Gastroesophageal sphincter (tissue), 4 donors: ENCODE measurements at places on chromosomes 2 and 18. TPM values are rescaled to one million over a fixed set of nuclear protein-coding genes. Genes with fewer than 3 reads are reported as not detected.

DNA sequence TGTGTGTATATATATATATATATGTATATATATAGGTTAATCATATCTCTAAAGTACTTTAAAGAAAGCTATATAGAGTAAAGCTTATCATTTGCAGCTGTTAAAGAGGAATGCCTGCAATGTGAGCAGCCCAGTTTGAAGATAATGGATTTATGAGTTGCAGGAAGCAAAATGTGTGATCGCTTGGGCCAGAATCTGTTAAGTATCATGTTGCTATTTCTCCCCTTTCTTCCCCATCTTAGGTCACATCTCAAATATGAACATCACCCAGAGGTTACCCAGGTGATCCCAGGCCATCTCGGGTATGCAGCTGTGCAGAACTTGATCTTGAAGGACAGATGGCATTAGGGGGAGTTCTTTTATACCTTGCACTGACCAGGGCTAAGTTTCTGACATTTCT is 316.5 kb downstream of the MTX2 start:
- ATAC-seq: no peak

The DYNAP gene
- total RNA-seq: not detected

DNA sequence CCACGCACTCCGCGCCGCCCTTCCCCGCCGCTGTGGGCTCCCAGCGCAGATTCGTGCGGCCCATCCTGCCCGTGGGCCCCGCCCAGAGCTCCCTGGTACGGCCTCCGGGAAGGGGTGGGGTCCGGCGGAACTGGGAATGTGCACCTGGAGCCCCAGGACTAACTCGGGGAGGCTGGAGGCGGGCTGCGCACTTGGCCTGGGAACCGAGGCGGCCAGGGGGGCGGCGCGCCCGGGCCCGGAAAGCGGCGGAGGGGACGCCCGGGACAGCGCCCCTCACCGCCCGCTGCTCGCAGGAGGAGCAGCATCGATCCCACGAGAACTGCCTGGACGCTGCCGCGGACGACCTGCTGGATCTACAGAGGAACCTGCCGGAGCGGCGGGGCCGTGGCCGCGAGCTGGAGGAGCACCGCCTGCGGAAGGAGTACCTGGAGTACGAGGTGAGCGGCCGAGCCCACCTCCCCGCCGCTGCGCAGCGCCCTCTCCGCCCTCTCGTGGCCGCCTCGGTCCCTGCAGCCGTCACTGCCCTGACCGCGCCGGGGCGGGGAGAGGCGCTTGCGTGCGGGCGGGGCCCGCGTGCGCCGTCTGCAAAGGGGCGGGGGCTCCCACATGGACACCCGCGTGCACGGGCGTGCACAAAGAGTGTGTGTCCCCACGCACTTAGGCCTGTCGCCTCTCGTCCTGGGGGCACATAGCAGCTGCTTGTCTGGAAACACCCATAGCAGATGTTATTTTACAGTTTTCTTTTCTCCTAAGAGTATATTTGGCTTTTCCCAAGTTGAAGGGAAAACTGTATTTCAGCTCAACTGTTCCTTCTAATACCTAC is 25.2 kb downstream of the PSD4 start:
- peak; percentile 90 for ATAC-seq

DNA sequence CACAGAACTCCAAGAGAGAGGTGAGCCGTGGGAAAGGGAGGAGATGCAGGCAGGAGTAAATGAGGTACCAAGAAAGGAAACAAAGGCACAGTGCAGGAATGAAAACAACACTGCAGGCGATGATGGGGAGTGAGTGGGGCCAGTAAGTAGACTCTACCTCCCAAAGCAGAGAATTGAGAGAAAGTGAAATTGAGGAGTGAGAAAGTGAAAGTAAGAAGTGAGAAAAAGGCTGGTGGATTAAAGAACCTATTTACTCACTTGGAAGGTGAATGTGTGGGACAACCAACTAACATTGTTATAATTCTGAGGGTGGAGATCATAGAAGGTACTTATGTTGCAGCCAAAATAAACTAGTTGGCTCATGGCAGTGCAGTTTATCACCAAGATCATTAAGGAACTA is 193.1 kb upstream of the TMEM200C start:
- no peak for ATAC-seq

DNA sequence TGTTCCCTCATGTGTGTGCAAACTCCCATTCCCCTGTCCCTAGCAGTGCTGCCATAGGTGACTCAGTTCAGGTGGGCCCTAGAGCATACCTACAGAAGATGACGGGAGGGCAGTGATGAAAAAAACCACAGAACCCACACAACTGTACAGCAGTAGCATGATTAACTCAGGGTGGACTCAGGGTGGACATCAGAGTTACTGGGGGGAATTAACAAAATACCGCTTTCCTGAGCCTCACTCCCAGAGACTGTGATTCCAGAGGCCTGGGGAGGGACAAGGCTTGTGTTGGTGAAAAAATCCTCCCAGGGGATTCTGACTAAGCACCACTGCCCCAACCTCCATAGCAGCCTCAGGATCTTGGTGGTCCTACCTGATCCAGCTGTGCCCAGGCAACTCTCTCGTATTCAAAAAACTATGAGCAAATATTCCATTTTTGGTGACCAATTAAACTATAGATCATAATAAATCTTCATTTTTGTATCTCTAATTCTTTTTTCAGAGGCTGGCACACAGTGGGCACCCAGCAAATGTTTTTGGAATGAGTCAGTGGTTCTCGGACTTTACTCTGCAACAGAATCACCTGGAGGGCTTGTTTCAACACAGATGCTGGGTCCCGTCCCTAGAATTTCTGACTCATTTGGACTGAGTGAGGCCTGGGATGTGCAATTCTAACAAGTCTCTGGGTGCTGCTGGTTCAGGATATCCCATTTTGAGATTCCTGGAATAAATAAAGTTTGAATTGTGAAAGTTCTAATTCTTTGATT is 84.1 kb upstream of the NABP1 start:
- no peak for ATAC-seq

The GRB14 gene
- total RNA-seq: 0.94 TPM

The ALPI gene
- total RNA-seq: not detected

DNA sequence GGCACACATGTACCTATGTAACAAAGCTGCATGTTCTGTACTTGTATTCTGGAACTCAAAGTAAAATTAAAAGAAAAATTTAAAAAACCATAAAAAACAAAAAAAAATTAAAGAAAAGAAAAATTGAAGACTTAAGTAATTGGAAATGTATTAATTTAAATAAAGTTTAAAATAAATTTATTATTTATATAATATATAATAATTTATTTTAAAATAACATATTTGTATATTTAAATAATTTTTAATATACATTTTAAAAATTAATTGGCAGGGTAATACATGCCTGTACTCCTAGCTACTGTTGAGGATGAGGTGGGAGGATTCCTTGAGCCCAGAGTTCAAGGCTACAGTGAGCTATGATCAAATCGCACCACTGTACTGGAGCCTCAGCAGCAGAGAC is 1830.6 kb upstream of the CELF4 start:
- no peak for ATAC-seq

- ATAC-seq: no peak
These were observed 614.0 kb downstream of the SLC4A3 start for GRCh38 chr2:220241423-220241822.

The PLEK gene
- total RNA-seq: 33.0 TPM

DNA sequence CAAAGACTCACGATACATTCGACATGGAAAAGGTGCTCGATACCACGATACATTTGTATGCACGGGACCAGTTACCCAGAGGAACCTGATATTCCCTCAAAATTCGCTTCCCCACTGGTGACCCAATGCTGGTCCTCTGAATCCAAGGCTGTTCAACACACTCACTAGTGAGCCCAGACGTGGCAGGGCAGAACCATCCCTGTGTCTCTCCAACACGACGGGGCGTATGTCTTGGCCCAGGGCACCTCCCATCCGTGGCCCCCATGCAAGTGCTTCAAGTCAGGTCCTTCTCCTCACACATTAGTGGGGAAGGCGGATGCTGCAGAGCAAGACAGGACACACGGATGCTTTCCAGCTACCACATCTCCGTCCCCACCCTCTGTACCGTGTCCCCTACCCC is 6.1 kb downstream of the CRACDL start:
- no peak for ATAC-seq

The KCNJ3 gene
- total RNA-seq: 0.94 TPM

- ATAC-seq: no peak
These were observed 335.8 kb downstream of the RAD51AP2 start for GRCh38 chr2:17182399-17182798.

The CHRND gene
- total RNA-seq: not detected

The CPS1 gene
- 1.9 TPM for total RNA-seq

DNA sequence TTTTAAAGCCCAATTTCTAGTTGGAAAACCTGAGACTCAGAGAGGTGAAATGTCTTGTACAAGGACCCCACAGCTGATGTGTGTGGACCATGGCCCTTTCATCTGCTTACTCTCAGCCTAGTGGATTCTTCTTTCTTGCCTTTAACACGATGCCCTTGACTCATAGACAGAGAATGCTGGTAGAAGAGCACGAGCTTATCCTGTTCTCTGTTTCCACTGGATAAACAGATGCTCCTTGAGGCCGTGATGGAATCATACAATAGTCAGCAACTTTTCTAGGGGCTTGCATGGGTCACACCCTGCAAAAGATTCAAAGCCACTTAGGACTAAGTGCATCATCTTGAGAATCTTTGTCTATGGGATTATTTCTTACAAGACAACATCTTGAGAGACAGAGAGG is 50.9 kb downstream of the MYCN start:
- no peak for ATAC-seq

DNA sequence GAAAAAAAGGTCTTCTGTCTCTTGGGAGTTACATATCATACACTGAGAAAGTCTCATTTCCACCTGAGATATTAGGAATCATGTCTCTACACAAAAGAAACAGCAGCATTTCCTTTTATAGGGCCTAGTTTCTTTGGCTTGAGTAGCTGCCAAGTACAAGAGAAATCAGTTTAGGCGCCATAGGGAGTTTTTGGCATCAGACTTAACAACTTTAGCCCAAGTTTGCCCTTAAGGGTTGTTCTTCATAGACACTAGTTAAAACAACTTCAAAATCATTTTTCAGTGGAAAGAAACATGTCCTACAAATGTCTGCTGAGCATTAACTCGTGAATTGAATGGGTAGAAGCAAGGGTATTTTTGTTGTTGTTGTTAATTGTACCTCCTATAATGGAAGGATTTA is 587.0 kb upstream of the DSEL start:
- ATAC-seq: no peak

The NCKAP5 gene
- 0.16 TPM for total RNA-seq

GRCh38 chr18:75489493-75490190 is 62.1 kb upstream of the SMIM21 start:
- no peak for ATAC-seq

DNA sequence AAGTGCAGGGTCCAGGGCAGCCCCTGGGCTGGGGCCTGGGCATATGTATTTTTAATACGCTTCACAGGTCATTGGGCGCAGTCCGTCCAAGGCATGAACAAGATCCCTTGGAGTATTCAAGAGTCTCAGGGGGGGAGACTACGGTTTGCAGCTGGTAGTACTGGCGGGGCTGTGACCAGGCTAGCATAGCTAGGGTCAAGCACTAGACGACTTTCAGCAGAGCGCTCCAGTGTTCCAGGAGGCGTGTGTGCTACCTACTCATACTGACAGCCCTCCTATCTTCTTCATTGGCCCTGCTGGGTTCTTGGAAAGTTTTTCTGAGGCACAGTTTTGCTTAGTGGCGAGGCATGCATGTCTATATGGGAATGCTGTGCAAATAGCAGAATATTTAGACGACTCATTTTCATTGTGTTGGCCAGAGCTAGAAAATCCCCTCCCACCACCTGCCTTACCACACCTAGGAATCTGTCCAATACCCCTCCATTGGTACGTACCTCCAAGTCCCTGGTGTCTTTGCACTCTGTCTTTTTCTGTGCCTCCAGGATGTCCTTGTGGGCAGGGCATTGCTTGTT is 68.2 kb downstream of the GLI2 start:
- no peak for ATAC-seq

GRCh38 chr18:1075322-1075721 is 170.7 kb downstream of the ADCYAP1 start:
- ATAC-seq: no peak

The PARD6G gene
- total RNA-seq: 3.7 TPM

- no peak for ATAC-seq
These were observed 22.5 kb downstream of the HJURP start for GRCh38 chr2:233831861-233832260.

- ATAC-seq: no peak
These were observed 46.8 kb downstream of the RPIA start for GRCh38 chr2:88738271-88738670.

- ATAC-seq: no peak
These were observed 65.4 kb downstream of the POLE4 start for GRCh38 chr2:75023666-75024455.

DNA sequence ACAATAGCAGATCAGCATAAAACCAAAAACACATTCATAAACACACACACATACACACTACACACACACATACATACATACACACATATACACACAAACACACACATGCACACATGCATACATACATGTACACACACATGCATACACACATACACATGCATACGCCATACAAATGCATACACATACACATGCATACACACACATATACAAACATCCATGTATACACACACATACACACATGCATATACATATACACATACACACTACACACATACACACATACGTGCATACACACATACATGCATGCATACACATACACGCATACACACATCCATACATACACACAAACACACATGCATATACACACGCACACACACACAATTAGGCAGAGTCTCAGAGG is 490.1 kb downstream of the TNS1 start:
- ATAC-seq: no peak

DNA sequence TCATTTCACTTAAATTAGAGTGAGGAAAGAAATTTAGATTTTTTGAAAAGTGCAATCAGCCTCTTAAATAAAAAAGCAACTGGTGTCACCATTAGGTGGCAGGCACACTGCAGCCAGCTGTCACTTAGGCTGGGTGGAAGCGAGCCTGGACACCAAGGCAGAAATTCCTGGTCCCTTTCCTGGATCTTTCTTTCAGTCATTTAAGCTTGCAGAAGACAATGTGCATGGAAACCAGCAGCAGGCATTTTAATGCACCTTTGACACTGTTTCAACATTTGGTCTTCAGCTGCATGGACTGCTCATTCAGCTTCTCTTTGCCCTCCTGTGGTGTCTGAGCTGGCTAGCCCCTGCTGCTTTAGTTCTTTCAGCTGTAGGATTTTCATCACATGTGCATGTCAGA is 61.0 kb downstream of the AQP4 start:
- no peak for ATAC-seq

DNA sequence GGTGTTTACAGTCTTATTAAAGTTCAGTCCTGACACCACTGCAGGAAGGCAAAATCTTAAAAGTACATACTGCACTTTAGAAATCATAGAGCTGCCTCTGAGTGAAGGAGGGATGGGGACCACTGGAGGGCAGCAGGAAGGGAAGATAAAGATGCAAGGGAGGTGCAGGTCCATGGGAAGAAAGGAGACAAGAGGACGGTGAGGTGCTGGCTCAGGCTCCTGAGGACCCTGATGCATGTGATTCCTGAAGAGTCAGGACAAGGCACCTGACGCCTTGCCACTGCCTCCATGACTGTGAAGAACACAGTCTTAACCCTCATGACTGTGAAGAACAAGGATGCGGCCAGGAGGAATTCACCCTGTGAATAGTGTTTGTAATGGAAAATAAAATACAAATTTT is 116.2 kb upstream of the NPAS2 start:
- ATAC-seq: no peak
